Spleen (tissue), 13 donors: ENCODE measurements at places on chromosomes 11 and 22. TPM values are rescaled to one million over a fixed set of nuclear protein-coding genes. Genes with fewer than 3 reads are reported as not detected.

The KRTAP5-8 gene
- 0.30 TPM for total RNA-seq

The F2 gene
- total RNA-seq: not detected

- peak; percentile 81 for DNase-seq
- H3K4me1 ChIP-seq: peaks cover 27% of the 10 kb centered on the region
- H3K4me3 ChIP-seq: no peak overlapping the region
- H3K27ac ChIP-seq: peak overlapping the region; percentile 70
- H3K36me3 ChIP-seq: no peaks in the 10 kb centered on the region
These were observed 22.8 kb upstream of the PICK1 start for GRCh38 chr22:38034278-38034882.

DNA sequence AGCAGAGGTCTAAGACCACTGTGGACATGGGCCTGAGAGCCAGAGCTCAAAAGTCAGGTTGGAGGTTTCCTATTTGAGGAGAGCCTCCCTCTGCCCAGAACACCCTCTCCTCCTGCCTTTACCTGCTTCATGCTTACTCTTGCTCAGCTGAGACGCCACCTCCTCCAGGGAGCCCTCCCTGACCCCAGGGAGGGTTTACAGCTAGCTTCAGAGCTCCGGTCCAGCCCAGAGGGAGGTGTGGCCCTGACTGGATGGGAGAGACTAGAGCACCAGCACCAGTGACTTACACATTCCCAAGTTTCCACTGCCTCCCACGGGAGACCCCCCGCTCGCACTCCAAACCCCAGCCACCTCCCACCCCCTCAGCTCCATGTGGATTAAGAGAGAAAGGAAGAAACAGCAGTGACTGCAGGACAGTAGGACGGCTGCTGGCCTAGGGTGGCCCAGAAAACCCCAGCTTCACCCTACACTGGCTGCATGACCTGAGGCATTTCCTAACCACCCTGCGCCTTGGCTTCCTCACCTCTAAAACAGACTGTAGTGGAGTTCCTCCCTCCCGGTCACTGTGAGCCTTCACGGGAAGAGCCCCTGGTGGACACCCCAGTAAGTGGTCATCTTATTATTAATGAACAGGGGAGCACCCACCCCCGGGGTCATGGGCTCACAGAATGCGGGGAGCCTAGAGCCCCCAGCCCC is 24.5 kb upstream of the PDGFB start:
- H3K27me3 ChIP-seq: no peaks in the 10 kb centered on the region
- no peaks in the 10 kb centered on the region for H3K36me3 ChIP-seq
- no peak for DNase-seq
- no peak overlapping the region for H3K4me3 ChIP-seq

GRCh38 chr11:16814410-16815046 is 76.1 kb downstream of the C11orf58 start:
- no peaks in the 10 kb centered on the region for H3K27me3 ChIP-seq
- no peak for DNase-seq
- no peak overlapping the region for H3K27ac ChIP-seq

DNA sequence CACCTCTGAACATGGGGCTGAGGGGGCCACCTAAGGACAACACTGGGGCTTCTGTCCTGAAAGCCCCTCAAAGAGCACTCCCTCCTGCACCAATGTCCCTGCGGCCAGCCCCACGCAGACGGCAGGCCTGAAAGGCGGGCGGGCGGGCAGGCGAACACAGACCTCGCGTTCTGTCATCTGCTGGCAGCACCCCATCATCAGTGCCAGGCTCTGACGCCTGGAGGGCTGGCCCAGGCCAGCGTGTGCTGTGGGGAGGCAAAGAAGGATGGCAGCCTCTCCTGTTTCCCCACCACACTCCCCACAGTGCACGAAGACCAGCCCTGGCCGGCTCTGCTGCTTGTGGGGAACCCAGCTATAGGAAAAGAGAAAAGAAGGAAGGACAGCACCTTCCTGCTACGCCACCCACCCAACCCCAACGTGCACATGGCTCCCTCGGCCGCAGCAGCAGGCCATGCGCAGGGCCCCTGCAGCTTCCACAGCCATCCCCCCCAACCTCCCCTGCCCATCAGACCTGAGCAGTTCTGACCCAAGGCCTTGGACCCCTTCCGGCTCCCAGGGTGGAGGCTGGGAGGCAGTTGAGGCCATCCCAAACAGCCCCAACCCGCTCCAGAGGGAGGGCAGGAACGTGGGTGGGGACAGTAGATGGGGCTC is 3.5 kb downstream of the SBF1 start:
- H3K27ac ChIP-seq: peak overlapping the region; percentile 89
- DNase-seq: no peak
- no peaks in the 10 kb centered on the region for H3K27me3 ChIP-seq
- H3K4me1 ChIP-seq: peaks cover 74% of the 10 kb centered on the region
- peaks cover 15% of the 10 kb centered on the region for H3K36me3 ChIP-seq

- H3K27me3 ChIP-seq: no peaks in the 10 kb centered on the region
- no peak overlapping the region for H3K27ac ChIP-seq
- no peak for DNase-seq
These were observed 364.6 kb downstream of the LUZP2 start for GRCh38 chr11:24861440-24861839.
